ENCODE measurements at places on chromosomes 4 and X. TPM values are rescaled to one million over a fixed set of nuclear protein-coding genes. Genes with fewer than 3 reads are reported as not detected.

- DNase-seq = no peak
Measured at GRCh38 chr4:171983935-171984805, 171.0 kb downstream of the GALNTL6 start.

DNA sequence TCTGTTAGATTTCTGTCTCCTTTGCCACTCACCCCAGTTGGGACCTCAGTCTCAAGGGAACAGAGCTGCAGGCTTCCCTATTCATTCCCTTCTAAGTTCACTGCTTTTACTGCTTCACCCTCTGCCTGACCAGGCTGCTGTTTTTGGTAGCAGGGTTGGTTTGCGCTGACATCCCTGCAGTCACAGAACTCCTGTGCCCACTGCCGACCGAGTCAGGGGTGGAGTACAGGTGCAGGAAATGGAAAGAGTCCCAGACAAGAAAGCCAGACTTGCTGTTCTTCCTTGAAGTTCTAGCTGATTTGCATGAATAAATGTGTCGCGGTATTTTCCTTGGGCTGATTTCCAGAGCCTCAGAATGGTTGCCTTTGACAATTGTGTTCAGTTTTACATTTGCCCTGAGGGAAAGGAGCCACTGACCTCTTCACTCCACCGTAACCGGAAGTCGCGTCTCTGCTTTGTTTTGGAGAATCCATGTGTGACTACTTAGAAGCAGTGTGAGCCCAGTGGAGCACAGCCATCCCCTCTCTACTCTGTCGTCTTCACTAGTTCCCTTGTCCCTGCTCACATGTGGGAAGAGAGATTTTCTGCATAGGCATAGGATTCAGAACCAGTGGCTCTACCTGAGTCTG lies 84.8 kb downstream of the TNIP2 start:
- DNase-seq = no peak

DNA sequence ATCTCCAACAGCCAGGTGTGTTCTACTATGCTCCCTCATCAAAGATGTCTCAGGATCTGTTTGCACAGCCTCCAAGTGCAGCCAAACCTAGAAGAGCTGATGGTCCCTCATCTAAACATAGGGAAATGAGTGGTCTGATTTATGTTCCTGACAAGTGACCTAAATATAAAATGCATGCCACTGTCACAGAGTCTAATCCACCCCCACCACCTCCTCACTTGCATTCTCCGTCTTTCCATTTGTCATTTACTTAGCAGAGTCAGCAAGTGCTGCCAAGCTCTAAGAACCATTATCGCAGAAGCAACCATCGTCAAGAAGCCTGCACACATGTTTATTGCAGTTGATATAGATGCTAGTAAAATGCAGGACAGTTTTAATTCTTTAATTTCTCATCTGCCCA lies 33.1 kb upstream of the VCX3A start:
- no peak for DNase-seq

DNA sequence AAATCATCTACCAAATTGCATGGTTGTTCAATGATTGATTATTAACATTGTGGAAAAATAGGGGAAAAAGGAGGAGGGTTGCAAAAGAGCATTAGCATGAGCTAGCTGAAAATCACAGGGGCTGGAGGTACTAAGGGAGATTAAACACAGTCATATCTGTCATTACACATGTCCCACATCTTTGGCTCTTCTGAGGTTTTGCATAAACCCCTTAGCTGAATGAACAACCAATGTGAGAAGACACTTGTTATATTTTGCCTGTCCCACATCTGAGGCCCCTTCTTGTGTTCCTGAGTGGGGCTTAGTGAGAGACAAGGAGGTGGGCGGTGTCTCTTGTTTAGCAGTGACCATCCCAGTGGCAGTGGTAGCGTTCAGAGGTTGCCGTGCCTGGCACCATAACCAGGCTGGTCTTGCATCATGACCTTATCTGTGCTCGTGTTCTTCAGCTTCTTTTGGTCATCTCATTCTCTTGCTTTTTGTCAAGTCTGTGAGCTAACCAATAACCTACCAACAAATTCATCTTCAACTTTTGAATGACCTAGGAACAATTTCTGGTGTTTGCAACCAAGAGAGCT lies 95.6 kb downstream of the MID1IP1 start:
- no peak for DNase-seq

Gene KCNIP4
- not detected for total RNA-seq

DNA sequence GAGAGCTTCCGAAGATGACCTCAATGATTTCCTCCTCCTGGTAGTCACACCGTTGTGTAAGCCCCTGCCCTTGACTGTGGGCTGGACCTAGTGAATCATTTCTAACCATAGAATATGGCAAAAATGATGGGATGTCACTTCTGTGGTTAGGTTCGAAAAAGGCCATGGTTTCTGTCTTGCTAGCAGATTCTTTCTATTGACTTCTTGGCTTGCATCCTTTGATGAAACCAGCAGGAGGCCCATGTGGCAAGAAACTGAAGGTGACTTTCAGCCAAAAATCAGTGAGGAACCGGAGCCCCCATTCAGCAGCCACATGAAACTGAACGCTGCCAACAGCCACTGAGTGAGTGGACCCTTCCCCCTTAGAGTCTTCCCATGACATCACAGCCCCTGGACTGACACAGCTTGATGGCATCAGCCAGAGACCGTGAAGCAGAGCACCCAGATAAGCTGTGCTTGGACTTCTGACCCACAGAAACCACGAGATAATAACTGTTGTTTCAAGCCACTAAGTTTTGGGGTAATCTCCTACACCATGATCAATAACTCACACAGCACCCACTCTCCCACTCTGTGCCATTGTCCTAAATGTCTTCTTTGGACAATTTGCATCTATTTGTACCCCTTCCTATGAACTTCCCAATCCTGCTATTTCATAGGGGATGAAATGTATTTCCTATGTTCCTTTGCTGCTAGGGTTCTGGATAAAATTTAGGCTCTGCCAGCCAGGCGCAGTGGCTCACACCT lies 148.0 kb upstream of the STX18 start:
- no peak for DNase-seq

DNA sequence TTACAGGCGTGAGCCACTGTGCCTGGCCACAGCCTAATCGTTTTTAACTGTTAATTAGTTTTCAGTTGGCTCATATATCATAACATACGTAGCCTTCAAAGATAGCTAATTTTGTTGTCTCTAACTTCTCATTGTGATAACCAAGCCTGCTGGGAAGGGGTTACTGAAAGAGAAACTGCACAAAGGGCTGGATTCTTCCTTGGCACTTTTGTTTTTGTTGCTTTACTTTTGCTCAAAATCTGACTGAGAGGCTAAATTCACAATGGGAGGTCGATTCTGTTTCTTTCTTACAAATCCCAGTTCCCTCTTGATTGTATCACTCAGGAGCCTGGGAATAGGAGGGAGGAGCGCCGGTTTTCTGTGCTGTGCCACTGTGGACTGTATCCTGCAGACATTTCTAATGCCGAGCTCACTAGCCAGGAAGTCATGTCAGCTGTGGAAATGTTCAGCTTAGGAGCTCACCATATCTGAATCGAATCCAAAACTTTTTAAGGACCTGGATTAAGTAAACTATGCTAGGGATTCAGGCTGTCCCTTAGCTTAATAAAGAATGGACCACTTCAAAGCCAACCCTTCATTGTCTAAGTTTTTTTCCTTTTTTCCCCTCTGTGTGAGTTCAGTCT lies 120.5 kb upstream of the FAT1 start:
- no peak for DNase-seq

DNA sequence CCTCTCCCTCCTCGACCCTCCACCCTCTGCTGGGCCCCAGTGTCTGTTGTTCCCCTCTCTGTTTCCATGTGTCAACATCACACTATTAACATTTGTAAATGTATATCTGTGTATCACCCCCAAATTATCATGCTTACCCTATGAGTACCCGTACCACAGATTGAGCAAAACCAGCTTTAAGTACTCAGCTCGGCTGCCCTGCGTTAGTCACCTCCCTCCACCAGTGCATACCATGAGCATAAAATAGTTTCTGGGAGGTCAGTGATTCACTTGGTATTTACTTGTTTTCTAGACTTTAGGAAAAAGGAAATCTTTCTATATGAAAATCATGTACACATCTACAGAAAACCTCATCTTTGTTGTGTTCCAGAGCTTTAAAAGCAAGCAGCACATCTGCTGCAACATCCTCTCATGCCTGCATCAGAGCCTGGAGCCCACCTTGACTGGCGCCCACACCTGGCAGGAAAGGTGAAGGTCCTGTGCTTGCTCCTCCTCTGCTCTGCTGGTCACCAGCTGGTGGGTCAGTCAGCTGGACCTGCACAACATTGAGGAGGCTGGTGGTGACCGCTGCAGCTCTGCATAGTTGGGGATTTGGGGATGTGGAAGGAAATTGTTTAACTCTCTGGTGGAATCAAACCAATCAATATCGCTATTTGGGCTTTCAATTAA lies 214.4 kb upstream of the KLF3 start:
- no peak for DNase-seq

GRCh38 chr4:8350352-8350751 lies 80.8 kb downstream of the HTRA3 start:
- no peak for DNase-seq

Gene CFAP47
- total RNA-seq = not detected

Gene STAP1
- 0.81 TPM for total RNA-seq

GRCh38 chrX:41121766-41122165 lies 36.5 kb downstream of the USP9X start:
- DNase-seq = no peak

Gene PDE5A
- total RNA-seq = 223 TPM

DNA sequence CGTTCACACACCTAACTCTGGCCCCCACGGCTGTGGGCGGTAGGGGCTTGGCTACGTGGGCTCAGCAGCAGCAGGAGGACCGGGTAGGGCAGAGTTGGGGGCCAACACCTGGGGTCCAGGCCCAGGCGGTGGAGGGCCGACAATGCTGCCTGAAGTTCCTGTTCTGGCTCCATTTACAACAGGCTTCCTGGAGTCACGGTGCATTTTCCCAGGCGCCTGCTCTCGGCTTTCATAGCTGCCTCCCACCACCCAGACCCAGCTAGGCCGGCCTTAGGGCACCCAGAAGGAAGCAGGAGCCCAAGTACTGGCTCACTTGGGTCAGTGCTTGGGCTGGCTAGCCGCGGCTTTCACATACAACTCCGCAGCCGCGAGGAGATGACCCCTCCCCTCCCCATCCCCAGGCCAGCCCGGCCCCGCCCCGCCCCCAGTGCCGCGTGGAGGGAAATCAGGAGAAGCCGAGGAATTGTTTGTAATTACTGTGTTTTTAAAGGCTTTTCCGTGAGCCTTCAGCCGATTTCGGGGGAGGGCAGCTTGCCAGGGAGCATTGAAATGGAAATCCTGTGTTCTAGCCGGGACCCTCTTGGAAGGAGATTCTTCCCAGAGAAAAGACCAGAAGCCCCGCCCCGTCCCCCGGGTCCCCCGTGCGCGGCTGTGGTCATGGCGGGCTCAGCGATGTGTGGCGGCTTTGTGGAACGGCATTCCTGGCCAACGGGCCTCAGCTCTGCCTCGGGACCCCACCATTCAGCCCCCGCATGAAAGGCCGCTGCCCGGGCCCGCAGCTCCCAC lies 28.5 kb downstream of the PJA1 start:
- no peak for DNase-seq

GRCh38 chr4:23937173-23937572 lies 47.3 kb upstream of the PPARGC1A start:
- DNase-seq = no peak

DNA sequence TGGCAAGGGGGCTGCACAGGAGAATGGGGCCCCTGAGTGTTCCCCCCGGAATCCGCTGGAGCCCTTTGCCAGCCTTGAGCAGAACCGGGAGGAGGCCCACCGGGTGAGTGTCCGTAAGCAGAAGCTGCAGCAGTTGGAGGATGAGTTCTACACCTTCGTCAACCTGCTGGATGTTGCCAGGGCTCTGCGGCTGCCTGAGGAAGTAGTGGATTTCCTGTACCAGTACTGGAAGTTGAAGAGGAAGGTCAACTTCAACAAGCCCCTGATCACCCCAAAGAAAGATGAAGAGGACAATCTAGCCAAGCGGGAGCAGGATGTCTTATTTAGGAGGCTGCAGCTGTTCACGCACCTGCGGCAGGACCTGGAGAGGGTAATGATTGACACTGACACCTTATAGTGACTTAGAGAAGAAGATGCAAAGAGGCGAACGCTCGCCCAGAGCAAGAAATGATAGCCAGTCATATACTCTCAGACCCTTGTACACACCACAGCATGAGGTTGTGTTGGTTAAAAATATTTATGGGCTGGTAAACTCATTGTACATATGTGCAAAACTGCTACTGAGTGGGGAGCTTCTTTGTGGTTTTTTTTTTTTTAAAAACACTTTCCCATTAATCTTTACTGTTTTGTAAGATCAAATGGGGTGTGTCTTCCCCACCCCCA lies 52.5 kb downstream of the JADE1 start:
- no peak for DNase-seq

- no peak for DNase-seq
Measured at GRCh38 chr4:15427161-15427560, 672 bp upstream of the C1QTNF7 start.

- no peak for DNase-seq
Measured at GRCh38 chrX:40761762-40762161, 26.4 kb upstream of the MED14 start.

DNA sequence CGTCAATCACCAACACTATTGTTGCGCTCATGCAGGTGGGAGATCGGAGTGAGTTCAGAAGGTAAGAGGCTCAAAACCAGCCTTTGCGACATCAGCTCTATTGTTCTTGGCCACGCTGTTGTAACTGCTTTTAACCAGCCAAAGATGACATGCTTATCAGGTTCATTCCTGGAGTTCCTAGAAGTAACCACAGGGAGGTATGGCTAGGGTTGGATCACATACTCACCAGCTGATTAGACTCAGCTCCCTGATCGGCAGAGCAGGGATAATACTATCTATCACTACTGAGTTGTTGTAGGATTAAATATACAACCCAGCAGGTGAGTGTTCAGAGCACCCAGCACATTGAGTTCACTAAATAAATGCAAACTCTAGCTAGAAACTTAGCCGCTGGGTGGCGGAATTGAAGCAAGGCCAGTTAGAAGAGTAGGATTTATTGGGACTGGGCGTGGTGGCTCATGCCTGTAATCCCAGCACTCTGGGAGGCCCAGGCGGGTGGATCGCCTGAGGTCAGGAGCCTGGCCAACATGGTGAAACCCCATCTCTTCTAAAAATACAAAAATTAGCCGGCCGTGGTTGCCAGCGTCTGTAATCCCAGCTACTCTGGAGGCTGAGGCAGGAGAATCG lies 12.4 kb downstream of the SLC34A2 start:
- no peak for DNase-seq

Gene VCX3A
- total RNA-seq = not detected

DNA sequence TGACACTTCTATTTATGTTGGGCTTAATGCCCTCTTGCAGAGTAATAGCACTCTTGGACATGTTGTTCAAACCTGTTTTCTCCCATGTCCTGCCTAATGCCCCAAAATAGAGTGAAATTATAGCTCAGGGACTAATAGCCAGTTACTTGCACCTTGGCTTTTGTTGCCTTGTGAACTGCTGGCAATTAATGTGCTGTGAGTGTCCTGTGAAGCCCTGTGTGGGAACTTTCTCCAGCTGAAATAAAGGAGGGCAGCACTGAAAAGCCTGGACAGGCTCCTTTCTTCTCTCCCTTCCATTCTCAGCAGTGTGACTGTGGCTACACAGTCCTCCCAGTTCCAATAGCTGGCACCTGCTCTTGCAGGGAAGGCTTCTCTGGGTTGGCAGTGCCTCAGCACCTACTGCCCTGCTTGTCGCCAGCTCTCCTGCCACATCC lies 72.4 kb downstream of the DCLK2 start:
- no peak for DNase-seq

GRCh38 chr4:23323436-23323835 lies 566.4 kb downstream of the PPARGC1A start:
- no peak for DNase-seq

GRCh38 chr4:133151341-133151690 lies 2.2 kb downstream of the PCDH10 start:
- DNase-seq = no peak

Gene TREX2
- total RNA-seq = 24.8 TPM

GRCh38 chr4:146283758-146284651 lies 69.7 kb downstream of the REELD1 start:
- no peak for DNase-seq

Gene PRDM8
- total RNA-seq = 2.7 TPM

Gene ARHGEF38
- total RNA-seq = not detected
